ENCODE measurements at places on chromosomes 3 and 15.

DNA sequence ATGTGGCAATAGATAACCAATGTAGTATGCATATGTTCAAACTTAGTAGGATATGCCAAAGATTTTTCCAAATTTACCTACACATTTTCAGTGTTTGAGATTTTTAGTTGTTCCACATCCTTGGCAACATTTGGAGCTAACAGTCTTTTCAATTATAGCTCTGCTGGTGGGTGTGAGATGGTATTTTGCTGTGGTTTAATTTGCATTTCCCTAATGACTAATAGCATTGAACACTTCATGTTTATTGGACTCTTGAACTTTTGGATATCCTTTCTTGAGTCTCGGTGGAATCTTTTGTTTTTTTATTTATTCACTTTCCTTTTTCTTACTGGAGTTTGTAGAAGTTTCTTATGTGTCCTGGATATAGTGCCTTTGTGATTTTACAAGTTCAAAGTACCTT, 11.0 kb upstream of the ILDR1 start:
- DNase-seq, result peak; percentile 46

GRCh38 chr15:34795267-34796081, at the start of gene ACTC1:
Gene ACTC1, minus strand, starts transcription at chr15:34795549. Its CDS starts 741 bp downstream, at chr15:34794808.
- peak; percentile 88 for DNase-seq

DNA sequence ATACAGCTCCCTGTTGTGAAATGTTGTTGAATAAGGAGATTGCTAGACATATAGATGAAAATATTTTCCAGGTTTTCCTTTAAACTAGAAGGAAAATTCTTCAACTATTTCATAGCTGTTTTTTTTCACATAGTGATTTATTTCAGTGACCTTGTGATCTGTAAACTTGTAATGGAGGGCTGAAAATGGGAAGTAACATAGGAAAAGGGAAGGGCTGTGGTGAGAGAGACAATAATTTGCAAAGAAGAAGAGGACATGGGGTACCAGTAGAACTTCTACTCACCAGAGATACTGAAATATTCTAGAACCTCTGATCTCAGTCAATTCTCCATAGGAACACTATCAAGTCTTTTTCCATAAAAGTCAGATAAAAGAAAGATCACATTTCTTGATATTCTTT, 60.4 kb downstream of the PLS1 start:
- no peak for DNase-seq

- no peak for DNase-seq
Measured at GRCh38 chr15:59304034-59304795, 68.5 kb downstream of the MYO1E start.

DNA sequence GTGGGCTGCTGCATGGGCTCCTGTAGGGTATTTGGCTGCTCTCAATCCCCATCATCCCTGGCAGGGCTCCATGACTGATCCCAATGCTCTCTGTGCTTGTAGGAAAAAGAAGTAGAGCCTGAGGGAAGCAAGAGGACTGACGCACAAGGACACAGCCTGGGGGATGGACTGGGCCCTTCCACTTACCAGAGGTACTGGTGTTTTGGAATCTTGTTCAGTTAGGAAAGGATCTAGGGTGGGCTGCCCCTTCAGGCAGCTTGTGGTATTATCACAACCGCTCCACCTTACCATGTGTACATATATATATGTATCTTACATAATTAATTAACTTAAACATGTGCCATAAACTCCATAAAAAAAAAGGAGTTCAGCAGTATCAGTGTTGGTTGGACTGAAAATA, 1.3 kb downstream of the SLC28A2 start:
- no peak for DNase-seq

- DNase-seq, result no peak
Measured at GRCh38 chr15:43895586-43895985, 68.8 kb downstream of the WDR76 start.

DNA sequence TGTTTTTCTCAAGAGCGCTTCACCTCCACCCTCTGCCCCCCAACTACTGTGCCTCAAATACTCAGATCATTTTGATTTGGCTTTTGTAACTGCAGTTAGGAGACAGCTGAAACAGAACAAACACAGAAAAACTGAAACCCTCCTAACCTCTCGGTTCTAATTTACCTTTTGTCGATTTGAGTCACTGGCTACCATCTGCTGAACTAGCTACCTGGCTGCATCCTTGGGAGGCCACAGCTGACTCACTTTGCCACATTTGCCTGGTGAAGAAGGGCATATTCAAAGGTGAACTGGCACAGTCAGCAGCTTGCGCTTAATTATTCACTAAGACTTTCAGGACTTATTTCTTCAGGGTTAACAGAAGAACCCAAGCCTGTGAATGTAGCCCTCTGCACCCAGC, 117.7 kb downstream of the FOXB1 start:
- no peak for DNase-seq

- peak; percentile 87 for DNase-seq
Measured at GRCh38 chr3:123843668-123844067, 40.5 kb downstream of the MYLK start.

DNA sequence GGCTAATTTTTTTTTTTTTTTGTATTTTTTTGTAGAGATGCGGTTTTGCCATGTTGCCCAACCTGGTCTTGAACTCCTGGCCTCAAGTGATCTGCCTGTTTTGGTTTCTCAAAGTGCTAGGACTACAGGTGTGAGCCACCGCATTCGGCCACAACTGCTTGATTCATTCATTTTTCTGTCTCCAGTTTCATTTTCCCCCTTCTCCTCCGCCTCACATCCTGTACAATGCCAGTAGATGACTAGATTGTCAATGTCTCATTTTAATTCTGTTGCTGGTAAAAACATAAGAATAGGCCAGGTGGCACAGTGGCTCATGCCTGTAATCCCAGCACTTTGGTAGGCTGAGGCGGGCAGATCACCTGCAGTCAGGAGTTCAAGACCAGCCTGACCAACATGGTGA, 12.0 kb upstream of the ZNF592 start:
- no peak for DNase-seq

DNA sequence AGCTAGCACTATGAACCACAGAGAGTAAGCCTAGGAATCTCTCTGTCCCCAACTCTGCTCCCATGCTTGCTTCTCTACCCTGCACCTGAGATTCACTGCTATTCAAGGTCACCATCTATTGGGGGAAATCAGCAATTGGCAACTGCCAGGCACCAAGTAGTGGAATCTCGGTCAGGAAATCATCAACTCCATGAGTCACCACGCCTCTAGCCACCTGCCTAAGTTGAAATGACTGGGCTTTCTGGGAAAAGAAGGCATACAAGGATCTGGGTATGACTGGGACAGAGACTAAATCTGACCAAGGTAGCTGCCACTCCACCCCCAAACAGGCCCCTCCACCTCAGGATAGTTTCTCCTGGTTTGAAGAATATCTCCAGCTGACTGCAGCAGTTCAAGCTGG, 464.1 kb upstream of the CBLB start:
- DNase-seq, result no peak

DNA sequence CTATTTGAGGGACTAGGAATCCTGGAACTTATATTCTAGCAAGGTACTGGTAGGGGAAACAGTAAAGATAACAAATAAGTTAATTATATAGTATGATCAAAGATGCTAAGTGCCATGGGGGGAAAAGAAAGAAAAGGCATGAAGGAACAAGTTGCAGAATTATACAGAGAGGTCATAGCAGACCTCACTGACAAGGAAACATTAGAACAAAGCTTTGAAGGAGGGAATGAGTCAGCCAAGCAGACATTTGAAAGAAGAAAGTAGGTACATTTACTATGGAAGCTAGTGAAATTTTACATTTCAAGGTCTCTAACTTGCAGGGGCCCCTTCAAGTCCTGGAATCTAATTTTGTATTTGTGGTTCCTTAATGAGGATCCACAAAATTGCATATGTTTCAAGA, 57.2 kb upstream of the TIPARP start:
- DNase-seq, result no peak

GRCh38 chr3:7285505-7285904, 424.6 kb downstream of the GRM7 start:
- DNase-seq, result no peak

- no peak for DNase-seq
Measured at GRCh38 chr15:83018436-83018835, 7.0 kb upstream of the C15orf40 start.

DNA sequence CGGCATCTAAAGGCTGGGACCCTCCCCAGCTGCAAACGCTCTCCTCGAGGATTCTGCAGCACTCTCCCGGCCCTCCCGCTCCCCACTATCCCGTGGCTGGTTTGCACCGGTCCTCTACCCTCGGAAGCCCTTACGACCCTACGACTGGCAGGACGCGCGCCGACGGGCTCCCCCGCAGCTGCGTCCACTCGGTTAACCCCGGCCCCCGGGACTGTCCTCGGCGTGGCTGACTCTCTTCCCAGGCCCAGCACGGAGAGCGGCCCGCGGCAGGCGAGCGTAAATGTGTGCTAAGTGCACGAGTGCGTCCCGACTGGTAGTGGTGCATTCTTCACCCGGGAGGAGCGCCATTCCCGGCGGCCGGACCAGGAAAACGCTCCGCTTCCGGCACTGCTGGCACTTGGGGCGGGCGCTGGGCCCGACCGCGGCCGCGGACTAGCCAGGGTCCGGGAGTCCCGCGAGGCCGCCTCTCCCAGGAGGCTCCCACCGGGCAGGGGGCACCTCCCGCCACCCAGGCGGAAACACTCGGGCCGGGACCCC, 508 bp downstream of the GORASP1 start:
- DNase-seq, result peak; percentile 82

DNA sequence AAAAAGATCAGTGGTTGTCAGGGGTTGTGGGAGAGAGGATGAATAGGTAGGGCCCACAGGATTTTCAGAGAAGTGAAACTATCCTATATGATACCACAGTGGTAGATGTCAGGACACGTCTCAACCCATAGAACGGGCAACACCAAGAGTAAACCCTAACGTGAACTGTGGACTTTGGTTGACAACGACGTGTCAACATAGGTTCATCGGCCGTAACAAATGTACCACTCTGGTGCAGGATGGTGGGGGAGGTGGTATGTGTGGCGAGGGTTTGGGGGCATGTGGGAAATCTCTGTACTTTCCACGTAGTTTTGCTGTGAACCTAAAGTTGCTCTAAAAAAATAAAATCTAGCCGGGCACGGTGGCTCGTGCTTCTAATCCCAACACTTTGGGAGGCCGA, 13.0 kb upstream of the PIGZ start:
- no peak for DNase-seq

DNA sequence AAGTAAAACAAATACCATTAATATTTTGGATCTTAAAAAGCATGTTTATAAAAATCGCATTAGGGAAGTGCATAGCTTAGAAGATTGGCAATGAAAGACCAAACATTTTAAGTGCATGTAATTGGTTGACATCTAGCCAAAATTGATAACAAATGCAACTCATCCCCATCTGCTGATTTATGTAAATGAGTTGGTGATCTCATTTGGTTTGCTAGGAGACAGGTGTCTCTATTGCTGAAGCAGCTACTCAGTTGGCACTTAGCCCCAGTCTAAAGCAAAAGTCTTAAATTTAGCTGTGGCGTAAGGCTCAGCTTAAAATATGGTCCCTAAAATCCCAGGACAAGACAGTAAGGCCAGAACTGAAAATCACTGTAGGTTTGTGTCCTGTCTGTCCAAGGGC, 113.5 kb upstream of the CHL1 start:
- DNase-seq, result no peak

Measured in astrocyte of the hippocampus (primary cell).